A549 (cell line): ENCODE measurements at places on chromosomes 6 and 20.

GRCh38 chr6:151609146-151609902, 115.5 kb downstream of the CCDC170 start:
- DNase-seq: no peak

DNA sequence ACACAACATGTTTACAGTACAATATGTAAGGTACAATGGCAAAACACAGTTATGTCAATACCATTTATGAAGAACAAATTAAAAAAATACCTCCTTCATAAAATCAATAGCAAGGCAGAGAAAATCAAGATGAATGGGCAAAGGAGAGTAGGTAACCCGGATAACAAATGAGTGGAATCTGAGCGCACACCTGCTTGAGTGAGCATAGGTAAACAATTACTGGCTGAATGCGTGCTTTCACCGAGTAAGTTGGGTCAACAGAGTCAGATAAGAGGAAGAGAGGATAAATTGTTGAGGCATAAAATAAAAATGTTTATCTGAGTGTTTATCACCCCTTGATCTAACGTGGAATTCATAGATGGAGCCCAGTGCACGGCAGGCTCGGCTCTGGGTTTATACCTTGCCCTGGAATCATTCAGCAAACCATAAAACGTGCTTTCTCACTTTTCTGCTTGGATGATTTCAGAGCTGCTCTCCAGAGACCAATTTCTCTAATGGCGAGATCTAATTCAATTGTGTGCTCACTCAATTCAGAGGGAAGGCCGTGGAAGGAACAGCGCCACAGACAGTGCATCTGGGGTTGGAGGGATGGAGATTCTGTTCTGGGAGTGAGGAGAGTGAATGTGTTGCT, 224.8 kb upstream of the MAP3K7 start:
- DNase-seq: no peak

DNA sequence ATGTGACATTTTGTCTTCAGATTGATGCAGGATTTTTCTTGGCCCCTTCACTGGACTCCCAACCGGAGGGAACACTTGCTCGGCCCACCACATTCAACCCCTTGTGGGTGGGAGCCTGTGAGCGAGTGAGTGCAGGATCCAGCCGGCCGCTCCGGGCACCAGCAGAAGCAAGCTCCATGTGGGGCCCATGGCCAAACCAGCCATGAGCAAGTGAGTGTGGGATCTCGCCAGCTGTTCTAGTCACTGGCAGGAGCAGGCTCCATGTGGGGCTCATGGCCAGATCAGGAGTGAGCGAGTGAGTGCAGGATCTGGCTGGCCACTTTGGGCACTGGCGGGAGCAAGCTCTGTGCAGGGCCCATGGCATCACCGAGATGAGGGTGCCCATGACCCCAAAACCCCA, 42.6 kb downstream of the OSTM1 start:
- no peak for DNase-seq

DNA sequence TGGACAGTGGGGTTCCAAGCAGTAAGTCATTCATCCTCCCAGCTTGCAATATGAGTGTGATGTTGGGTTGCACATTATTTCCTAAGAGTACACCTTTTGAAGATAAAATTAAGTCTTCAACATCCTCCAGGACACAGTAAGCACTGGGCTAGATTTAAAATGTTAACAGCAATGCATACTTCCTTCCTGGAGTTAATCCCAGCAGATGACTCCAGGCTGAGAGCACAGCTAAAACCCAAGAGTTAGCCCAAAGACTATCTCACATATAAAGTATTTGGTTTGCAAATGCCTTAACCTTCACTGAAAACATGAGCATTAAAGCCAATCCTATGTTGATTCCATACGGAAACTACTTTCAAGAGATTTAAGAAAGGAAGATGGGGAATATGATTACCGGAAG, 69.2 kb downstream of the SLC23A2 start:
- no peak for DNase-seq

DNA sequence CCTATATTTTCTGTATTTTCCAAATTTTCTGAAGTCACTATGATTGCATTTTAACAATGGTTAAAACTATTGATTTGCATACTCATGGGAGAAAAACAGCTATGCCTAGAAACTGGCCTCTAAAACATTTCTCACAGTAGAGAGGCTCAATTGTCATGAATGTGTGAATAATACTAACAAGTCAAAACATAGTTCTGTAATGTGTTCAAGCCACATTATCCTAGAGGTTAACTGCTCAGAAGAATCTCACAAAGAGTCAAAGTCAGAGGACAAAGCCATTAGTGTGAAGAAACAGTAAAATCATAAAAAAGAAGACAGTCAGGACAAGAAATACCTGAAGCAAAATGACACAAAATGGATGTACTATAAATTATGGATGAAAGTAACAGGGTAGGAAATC, 12.5 kb upstream of the ALDH8A1 start:
- no peak for DNase-seq

DNA sequence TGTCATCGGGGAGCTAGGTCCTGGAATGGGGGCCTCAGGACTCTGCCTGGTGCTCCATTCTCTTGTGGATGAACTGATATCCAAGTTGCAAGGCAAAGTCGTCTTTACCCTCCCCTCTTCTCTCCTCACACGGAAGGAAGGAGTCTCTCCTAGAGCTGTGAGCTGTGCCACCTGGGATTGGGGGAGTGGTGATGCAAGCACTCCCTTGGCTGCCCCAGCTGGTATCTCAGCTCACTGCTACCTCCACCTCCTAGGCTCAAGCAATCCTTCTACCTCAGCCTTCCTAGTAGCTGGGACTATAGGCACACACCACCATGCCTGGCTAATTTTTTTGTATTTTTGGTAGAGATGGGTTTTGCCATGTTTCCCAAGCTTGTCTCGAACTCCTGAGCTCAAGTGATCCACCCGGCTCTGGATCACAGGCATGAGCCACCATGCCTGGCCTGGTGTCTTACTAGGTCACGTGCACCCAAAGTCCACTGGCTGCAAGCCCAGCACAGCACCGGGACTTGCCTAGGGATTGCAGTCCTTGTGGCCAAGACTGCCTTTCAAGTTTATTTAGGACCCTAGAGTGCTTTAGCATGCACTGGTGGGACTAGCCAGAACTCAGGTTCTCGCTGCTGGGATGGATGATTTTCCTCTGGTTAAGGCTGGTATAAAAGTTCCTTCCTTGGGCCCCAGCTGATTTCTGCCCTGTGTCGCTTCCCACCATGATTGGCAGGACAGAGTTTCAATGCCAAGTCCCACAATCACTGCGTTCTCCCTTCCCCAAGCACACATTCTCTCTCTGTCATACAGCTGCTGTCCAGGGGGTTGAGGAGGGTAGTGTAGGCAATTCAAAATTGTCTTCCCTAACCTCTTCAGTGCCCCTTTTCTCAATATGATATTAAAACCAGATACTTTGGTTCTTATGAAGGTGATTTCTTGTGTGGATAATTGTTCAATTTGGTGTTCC, 33.5 kb downstream of the SMAP1 start:
- no peak for DNase-seq
